Stimulated activated CD8-positive, alpha-beta memory T cell treated with anti-CD3 and anti-CD28 coated beads, Interleukin-15, amount 100 ng/mL, for 48 hours (primary cell): ENCODE measurements at places on chromosomes 1 and 21.

DNA sequence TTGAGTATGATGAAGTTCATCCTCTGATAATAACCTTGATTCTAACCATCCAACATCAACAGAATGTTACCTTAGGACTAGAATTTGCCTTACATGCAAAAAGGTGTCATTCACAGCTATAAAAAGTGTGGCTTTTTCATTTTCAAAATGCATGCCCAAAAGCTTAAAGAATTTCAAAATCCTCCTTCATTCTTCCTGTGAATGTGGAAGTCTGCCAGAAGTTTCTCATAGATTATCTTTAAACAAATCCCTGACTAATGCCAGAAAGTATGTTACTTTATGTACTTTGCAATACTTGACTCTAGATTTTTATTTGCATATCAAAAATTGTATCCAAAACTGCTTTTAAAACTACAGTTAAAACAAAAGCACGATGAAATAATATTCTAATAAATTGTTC lies 270.6 kb upstream of the ZRANB2 start:
- DNase-seq, result no peak

DNA sequence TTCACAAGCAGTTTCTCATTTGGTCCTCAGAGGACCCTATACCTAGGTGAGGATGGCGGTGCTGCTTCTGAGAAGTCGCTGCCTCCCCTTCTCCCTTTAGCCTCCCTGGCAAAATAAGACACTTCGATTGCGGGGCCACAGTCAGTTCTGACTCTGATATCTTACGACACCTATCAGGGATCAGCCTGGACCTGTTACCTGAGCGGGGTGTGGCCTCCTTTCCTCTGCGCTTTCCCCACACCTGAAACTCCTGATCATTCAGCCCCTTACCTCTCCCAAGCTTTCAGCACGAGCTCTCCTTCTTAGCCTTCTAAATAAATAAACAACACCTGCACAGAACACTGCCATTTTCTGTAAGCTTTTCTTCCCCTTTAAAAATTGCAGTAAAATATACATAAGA lies 24.6 kb upstream of the GPR137B start:
- DNase-seq, result no peak

GRCh38 chr1:196723325-196724185 lies 51.1 kb upstream of the CFHR3 start:
- peak; percentile 32 for DNase-seq

GRCh38 chr1:24109686-24110475 lies 2.1 kb downstream of the MYOM3 start:
- no peak for DNase-seq

DNA sequence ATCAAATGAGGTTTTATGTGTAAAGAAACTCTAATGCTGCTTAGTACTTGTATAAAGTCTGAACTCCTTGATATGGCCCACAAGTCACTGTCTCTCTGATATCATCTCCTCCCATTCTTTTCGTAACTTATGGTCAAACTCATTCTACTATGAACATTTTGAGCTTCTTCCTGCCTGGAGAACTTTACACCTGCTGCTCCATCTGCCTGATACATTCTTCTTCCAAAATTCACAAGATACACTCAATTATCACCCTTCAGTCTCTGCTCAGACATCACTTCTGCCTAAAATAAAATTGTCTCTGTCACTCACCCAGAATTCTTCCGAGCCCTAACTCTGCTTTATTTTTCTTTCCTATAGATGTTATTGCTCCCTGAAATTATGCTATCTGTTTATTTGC lies 192.8 kb upstream of the LYPLAL1 start:
- no peak for DNase-seq

GRCh38 chr1:28682840-28683239 lies 14.3 kb downstream of the GMEB1 start:
- DNase-seq, result no peak

- no peak for DNase-seq
Measured at GRCh38 chr1:51621161-51621560, 4.3 kb downstream of the OSBPL9 start.

- no peak for DNase-seq
Measured at GRCh38 chr1:1862905-1863547, 27.9 kb downstream of the GNB1 start.

- no peak for DNase-seq
Measured at GRCh38 chr1:85605484-85606413, 25.2 kb downstream of the CCN1 start.

DNA sequence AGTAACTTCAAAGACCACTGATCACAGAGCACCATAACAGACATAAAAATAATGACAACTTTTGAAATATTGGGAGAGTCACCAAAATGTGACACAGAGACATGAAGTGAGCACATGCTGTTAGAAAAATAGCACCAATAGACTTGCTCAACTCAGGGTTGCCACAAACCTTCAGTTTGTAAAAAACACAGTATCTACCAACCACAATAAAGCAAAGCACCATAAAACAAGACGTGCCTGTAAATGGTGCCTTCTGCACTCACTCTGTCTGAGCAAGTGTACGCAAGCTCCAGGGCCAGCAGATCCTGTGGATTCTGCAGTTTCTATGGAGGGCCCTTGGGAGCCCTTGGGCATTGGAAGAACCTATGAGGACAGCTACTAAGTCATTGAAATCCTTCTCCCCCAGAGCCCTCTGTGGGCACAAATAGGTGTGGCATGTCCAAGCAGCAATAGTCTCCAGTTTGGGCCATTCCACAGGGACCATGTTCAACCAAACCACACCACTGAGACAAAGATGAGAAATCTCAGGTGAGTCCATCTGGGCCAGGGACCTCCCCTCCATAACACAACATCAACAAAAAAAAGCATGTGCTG lies 116.9 kb upstream of the RAB4A start:
- no peak for DNase-seq

GRCh38 chr1:87230501-87230900 lies 98.2 kb upstream of the LMO4 start:
- DNase-seq, result no peak

DNA sequence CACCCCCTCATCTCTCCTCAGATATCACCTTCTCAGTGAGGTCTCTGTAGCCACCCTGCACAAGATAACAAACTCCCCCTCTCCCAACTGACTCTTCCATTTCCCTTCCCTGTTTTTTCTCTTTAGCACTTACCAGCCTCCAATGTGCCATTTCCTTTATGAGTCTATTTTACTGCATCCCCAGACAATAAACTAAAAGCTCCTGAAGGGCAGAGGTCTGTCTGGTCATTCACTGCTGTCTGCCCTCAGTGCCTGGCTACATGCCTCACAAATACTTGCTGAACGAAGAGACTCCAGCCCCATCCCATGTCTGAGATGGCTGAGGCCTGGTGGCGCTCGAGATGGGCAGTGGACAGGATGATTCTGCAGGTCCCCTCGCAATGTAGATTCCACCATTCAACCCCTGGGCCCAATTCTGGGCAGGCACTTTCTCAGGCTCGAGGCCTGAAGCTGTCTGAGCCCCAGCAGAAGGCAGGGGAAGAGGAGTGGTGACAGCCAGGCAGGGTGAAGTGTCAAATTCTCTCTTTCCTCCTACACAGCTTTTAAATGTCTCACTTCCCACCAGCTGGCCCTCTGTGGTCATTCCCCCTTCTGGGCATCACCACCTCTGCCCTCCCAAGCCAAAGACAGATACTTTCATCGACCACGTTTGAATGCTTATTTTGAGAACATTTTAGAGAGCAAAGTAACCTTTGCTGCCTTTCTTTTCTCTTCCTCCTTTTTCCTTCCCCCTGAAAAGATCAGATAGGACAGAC lies 6.6 kb downstream of the LRRN2 start:
- DNase-seq, result no peak

GRCh38 chr21:40792691-40793456 lies 54.1 kb downstream of the DSCAM start:
- DNase-seq, result no peak

DNA sequence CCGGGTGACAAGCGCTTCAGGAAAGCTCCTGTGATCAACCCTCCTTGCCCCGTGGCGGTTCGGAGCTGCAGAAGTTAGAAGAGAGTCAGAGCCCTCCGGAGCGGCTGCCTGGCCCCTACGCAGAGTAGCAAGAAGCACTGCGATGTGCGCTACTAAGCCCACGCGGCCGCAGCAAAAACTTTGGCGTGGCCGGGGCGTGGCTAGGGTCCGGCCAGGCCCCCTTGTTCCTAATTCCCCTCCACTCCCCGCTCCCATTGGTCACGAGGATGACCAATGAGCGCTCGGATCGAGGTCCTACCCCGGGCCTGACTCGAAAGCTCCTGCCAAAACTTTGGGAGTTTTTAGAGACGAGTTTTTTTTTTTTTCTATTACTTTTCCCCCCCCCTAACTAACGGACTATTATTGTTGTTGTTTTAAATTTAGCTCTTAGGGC lies at the start of gene HLX:
HLX (plus strand) TSS at position 368 of the 433 bp plus-strand sequence. CDS start 415 bp downstream, outside the sequence.
- peak; percentile 36 for DNase-seq

DNA sequence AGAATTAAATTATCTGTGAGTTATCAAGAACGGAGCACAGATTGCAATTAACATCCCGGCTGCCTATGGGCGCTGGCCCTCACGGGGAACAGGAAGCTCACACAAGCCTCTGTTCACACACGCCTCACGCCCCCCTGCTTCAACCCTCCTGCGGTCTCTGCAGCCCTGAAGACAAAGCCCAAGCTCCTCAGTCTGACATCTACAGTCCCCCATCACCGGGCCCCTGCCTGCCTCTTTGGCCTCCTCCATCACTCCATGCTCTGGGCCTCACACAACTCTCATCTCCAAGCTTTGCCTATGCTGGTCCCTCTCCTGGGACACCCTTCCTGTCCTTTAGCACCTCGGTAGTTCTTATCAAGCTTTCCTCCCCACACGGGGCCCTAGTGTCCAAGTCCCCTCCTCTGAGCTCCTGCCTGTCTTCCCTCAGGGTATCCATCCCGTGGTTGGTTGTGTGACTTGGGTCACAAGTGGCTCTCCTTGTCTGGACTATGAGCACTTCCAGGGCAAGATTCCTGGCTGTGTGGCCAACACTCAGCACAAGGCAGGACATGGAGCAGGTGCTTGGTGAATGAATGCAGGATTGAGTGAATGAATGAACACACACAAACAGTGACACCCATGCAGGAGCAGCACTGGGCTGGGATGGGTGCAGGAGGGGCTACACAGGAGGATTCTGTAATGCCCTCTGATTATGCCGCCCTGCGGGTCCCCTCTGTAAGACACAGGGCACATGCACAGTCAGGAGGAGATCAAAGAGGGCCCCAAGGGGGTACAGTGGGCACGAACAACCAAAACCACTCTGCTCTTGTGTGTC lies 116.1 kb downstream of the DMRTB1 start:
- DNase-seq, result no peak

DNA sequence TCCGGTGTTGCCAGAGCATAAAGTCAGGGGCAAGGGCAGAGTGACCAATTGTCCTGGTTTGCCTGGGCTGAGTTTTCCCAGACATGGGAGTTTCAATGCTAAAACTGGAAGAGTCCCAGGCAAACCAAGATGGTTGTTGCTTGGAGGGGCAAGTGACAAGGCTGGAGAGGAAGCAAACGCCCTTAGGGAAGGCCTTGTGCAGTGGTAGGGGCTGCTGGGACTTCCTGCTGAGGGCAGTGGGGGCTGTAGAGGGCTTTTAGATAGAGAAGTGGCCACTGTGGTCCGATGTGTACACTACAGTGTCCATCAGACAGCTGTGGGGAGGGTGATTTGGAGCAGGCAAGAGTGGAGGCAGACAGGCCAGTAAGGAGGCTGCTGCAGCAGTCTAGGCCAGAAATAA lies 7.0 kb upstream of the CELA2A start:
- DNase-seq, result no peak

GRCh38 chr1:72438270-72438669 lies 155.9 kb upstream of the NEGR1 start:
- DNase-seq, result no peak

DNA sequence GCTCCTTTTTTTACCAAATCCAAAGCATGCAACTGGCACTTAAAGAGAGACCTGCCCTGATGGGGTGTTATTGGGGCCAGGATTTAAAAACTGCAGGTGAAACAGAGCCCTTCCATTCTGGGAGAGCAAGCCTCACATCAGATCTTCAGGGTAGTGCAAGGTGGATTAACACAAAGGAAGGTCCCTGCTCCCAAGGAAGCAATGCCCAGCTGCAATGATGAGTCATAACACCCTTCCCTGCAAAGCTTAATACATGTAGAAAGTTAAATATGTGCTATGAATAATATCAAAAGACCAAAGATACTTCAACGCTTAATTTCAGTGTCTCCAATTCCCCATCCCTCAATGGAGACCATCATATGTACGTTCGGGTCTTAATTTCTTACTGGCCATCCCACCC lies 508.0 kb downstream of the OMA1 start:
- no peak for DNase-seq

- DNase-seq, result no peak
Measured at GRCh38 chr1:235857756-235858155, 8.9 kb downstream of the LYST start.

- DNase-seq, result peak; percentile 35
Measured at GRCh38 chr1:158371188-158371953, 17.7 kb downstream of the CD1E start.

- no peak for DNase-seq
Measured at GRCh38 chr1:6523566-6523965, 30.7 kb downstream of the NOL9 start.

- DNase-seq, result no peak
Measured at GRCh38 chr1:220711056-220711809, 21.1 kb downstream of the C1orf115 start.

- DNase-seq, result no peak
Measured at GRCh38 chr1:34019741-34020552, 145.1 kb downstream of the CSMD2 start.

- DNase-seq, result no peak
Measured at GRCh38 chr1:200438911-200439310, 29.1 kb upstream of the ZNF281 start.

- no peak for DNase-seq
Measured at GRCh38 chr1:108624069-108624468, 36.8 kb downstream of the HENMT1 start.

DNA sequence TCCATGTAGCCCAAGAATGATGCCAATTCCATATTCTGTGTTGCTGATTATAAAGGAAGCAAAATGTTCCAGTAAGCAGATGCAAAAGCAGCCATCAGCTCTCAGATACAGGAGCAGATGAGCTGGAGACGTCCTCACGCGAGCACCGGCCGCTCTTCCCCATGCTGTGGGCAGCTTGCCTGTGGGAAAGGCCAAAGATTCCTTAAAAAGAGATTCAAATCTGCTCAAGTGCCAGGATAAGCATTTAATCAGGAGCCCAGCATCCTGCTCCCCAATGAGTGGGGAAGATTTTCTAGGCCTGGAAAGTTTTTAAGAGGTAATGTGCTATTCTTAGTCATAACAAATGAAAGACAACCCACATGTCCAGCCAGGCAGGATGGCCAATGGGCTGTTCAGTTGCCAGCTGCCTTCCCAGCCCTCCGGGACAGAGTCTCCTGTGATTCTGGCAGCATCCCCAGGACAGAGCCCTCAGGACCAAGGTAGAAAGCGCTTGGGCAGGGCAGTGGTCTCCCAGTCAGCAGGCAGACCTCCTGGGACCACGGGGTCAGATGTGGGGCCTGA lies 108.2 kb upstream of the TMPRSS2 start:
- no peak for DNase-seq

DNA sequence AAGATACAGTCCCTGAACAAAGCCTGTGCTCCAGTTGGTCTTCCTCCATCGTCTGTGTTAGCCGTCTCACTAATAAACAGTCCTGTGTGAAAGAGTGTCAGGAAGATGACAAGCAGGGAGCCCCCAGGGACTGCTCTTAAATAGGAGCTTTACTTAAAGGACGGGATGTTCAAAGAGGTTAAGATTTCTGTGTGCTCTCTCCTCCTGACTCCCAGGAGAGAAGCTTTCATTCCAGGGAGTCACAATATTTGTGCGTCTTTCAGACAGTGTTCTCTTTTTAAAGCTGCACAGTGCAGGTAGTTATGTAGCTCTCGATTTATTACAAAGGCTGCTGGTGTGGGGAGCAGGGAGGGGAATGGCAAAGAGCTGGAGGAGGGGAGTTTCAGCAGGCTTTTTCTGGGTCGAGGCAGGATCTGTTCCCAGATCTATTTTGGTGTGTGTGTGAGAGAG lies 43.5 kb downstream of the STYXL2 start:
- no peak for DNase-seq

- DNase-seq, result no peak
Measured at GRCh38 chr1:147625362-147625995, 44.8 kb downstream of the ACP6 start.
